Uterine smooth muscle cell (primary cell): ENCODE measurements at places on chromosomes 2 and 18. TPM values are rescaled to one million over a fixed set of nuclear protein-coding genes. Genes with fewer than 3 reads are reported as not detected.

LMAN2L gene
- total RNA-seq = 24.0 and 33.0 TPM in 2 replicates

UGT1A6 gene
- not detected in 2 replicates for total RNA-seq

IL1B gene
- 0.77 and 1.7 TPM in 2 replicates for total RNA-seq

CCDC102B gene
- total RNA-seq = 13.4 and 13.5 TPM in 2 replicates

CRYGC gene
- total RNA-seq = not detected in 2 replicates

SLC19A3 gene
- total RNA-seq = under 0.01 TPM in 2 replicates

BMP10 gene
- not detected in 2 replicates for total RNA-seq

RGPD4 gene
- not detected in 2 replicates for total RNA-seq

AMER3 gene
- not detected in 2 replicates for total RNA-seq

PRSS56 gene
- not detected in 2 replicates for total RNA-seq

CCL20 gene
- not detected in 2 replicates for total RNA-seq

B4GALT6 gene
- 6.2 and 6.6 TPM in 2 replicates for total RNA-seq

SERPINB10 gene
- total RNA-seq = 0.25 and 1.00 TPM in 2 replicates

IL36A gene
- total RNA-seq = not detected in 2 replicates

DCDC2C gene
- total RNA-seq = 0.37 TPM in 1 of 2 replicates, not detected in the other

ACTR1B gene
- total RNA-seq = 84.1 and 93.2 TPM in 2 replicates

CNGA3 gene
- not detected in 2 replicates for total RNA-seq

LTBP1 gene
- 502 and 503 TPM in 2 replicates for total RNA-seq

SPIRE1 gene
- total RNA-seq = 34.0 and 40.9 TPM in 2 replicates

IL36G gene
- total RNA-seq = not detected in 2 replicates

MAPK4 gene
- not detected in 2 replicates for total RNA-seq

NEU2 gene
- not detected in 2 replicates for total RNA-seq

FAM237A gene
- total RNA-seq = not detected in 2 replicates

PJVK gene
- 2.0 and 2.2 TPM in 2 replicates for total RNA-seq

ZBTB7C gene
- not detected in 2 replicates for total RNA-seq

ACTG2 gene
- 2.9 and 6.2 TPM in 2 replicates for total RNA-seq

LOXHD1 gene
- not detected in 2 replicates for total RNA-seq

TMEM200C gene
- 0.11 and 0.12 TPM in 2 replicates for total RNA-seq

MC2R gene
- total RNA-seq = not detected in 2 replicates

SEH1L gene
- total RNA-seq = 62.1 and 87.5 TPM in 2 replicates

TMEM18 gene
- 23.6 and 36.2 TPM in 2 replicates for total RNA-seq

IL1R2 gene
- total RNA-seq = not detected in 2 replicates

MRPL33 gene
- 50.7 and 63.1 TPM in 2 replicates for total RNA-seq

GREB1 gene
- 1.8 and 3.0 TPM in 2 replicates for total RNA-seq

GPR35 gene
- total RNA-seq = 0.55 and 0.87 TPM in 2 replicates

LRRC30 gene
- not detected in 2 replicates for total RNA-seq

SERPINB3 gene
- total RNA-seq = not detected in 2 replicates

IMPA2 gene
- total RNA-seq = 11.7 and 19.1 TPM in 2 replicates

GALNT13 gene
- 0.87 and 2.2 TPM in 2 replicates for total RNA-seq

MAPRE3 gene
- 6.6 and 8.4 TPM in 2 replicates for total RNA-seq

TRIM43 gene
- total RNA-seq = not detected in 2 replicates

CFAP53 gene
- total RNA-seq = 0.33 and 1.1 TPM in 2 replicates

LIMS3 gene
- total RNA-seq = 13.9 and 14.7 TPM in 2 replicates

FSHR gene
- total RNA-seq = not detected in 2 replicates
